ENCODE measurements at places on chromosomes 5 and 9. TPM values are rescaled to one million over a fixed set of nuclear protein-coding genes. Genes with fewer than 3 reads are reported as not detected.

ELP1 gene
- total RNA-seq, result 33.0 TPM

GKAP1 gene
- 9.4 TPM for total RNA-seq

SUB1 gene
- total RNA-seq, result 338 TPM

RNF38 gene
- total RNA-seq, result 90.0 TPM

SOHLH1 gene
- total RNA-seq, result not detected

FUBP3 gene
- 40.8 TPM for total RNA-seq

DNA sequence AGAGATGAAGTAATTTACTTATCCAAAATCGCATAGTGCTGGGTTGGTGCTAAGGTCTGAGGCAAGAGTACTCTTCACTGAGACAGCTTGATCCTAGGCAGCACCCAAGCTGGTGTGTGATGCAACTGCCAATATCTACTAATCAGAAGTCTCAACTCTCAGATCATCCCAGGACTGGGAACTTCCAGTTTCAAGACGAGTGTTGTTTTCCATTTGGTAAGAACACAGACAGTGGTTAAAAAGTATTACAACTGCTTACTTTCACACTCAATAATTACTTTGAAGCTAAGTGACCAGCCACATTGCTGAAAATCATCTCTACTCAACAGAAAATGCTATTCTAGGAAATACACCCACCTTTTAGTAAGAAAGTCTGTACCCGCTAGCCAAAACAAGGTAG lies 45.3 kb downstream of the FBXW11 start:
- no peak overlapping the region for H3K27ac ChIP-seq
- H3K27me3 ChIP-seq, result no peaks in the 10 kb centered on the region
- peaks cover 17% of the 10 kb centered on the region for H3K4me1 ChIP-seq
- H3K4me3 ChIP-seq, result no peak overlapping the region
- DNase-seq, result no peak

GRCh38 chr9:107397076-107398044 lies 92.2 kb downstream of the KLF4 start:
- H3K4me3 ChIP-seq, result no peak overlapping the region
- H3K4me1 ChIP-seq, result no peaks in the 10 kb centered on the region
- H3K36me3 ChIP-seq, result no peaks in the 10 kb centered on the region
- no peak for DNase-seq
- no peak overlapping the region for H3K27ac ChIP-seq
- no peaks in the 10 kb centered on the region for H3K27me3 ChIP-seq

DNA sequence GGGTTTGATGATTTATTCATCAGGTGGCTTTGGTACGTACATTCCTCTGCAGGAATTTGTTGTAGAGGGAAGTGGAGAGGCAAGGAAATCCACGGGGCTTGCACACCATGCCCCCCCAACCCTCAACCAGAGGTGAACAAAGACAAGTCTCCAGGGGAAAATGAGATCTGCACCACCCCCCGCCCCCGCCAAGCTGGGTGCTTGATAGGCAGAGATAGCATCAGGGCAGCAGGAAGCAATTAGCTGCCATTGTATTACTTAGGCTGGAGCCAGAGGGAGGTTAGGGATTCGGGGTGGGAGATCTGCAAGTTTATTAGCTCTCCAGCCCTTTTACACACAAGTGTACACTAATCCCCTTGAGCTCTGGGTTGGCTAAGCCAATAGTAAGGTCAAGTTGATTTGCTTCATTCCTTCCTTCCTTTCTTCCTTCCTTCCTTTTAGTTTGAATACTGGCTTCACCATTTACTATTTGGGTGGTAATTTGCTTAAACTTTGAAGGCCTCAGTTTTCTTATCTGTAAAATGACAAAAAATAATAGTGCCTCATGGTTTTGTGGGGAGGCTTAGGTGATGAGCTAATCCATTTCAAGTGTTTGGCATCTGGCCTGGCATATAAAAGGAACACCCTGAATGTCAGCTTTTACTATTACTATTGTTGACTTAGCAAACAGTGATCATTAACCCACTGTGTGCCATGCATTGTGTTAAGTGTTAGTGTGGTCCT lies 34.1 kb downstream of the SPRY4 start:
- no peaks in the 10 kb centered on the region for H3K27me3 ChIP-seq
- H3K27ac ChIP-seq, result no peak overlapping the region
- no peaks in the 10 kb centered on the region for H3K36me3 ChIP-seq
- peaks cover 22% of the 10 kb centered on the region for H3K4me1 ChIP-seq
- DNase-seq, result no peak

DNA sequence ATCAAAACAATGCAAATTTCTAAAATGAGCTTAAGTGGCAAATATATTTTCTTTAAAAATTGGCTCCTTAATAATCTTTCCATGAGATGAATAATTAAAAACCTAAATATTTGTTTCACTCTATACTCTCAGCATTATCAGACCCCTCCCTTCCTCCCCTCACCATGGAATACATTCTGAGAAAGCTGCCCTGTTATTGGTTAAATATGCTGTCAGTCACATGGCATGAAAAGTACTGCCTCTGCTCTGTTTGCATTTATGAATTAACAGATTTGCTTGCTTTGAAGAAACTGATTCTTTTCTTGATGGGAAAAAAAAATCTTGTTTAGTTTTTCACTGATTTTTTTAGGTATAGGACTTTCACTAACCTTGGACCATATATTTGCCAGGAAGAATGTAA lies 17.0 kb upstream of the RPS23 start:
- H3K36me3 ChIP-seq, result no peaks in the 10 kb centered on the region
- no peak overlapping the region for H3K4me3 ChIP-seq
- H3K27me3 ChIP-seq, result no peaks in the 10 kb centered on the region
- H3K4me1 ChIP-seq, result no peaks in the 10 kb centered on the region
- no peak overlapping the region for H3K27ac ChIP-seq

DNA sequence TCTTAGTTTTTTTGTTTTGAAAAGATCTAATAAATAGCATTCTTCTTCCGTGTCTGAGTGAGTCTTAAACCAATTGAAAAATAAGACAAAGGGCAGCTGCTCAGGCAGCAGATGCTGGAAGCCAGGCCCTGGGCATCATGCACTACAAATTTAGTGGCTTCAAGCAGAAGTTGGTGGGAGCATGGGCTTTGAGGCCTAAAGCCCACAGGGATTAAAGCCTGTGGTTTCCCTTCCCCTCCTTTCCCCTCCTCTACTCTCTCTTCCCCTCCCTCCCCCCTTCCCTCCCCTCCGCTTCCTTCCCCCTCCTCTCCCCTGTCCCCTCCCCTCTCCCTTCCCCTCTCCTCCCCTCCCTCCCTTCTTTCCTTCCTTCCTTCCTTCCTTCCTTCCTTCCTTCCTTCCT lies 20.1 kb upstream of the KIF4B start:
- no peak overlapping the region for H3K4me3 ChIP-seq
- H3K4me1 ChIP-seq, result no peaks in the 10 kb centered on the region
- H3K27me3 ChIP-seq, result no peaks in the 10 kb centered on the region
- DNase-seq, result no peak
- no peak overlapping the region for H3K27ac ChIP-seq

DNA sequence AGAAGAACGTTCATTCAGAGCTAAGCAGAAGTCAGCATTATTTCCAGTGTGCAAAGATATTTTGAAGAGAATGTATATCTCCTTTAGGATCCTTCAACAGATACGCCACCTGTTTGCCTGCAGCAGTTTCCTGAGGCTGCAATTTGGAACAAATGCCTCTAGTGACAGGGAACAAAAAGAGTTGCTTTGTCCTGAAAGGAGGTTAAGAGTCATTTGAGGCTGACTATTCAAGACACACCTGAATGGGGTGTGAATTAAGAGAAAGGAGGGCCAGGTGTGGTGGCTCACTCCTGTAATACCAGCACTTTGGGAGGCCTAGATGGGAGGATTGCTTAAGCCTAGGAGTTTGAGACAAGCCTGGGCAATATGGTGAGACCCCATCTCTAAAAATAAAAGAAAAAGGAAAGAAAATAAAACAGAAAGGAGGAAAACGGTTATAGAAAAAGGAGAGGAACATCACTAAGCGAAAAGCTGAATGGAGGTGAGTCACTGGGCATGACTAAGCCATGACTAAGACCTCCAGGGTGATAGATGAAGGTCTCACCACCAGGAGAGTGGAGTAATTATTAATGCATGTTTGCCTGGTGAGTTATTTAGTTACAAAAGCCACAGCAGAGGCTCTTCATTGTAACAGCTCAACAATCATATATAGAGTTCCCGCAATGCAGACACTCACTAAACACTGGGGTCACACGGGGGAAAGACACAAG lies 255.2 kb upstream of the TNC start:
- no peak overlapping the region for H3K4me3 ChIP-seq
- no peaks in the 10 kb centered on the region for H3K4me1 ChIP-seq
- H3K27ac ChIP-seq, result no peak overlapping the region
- no peak for DNase-seq
- no peaks in the 10 kb centered on the region for H3K27me3 ChIP-seq
- no peaks in the 10 kb centered on the region for H3K36me3 ChIP-seq

DNA sequence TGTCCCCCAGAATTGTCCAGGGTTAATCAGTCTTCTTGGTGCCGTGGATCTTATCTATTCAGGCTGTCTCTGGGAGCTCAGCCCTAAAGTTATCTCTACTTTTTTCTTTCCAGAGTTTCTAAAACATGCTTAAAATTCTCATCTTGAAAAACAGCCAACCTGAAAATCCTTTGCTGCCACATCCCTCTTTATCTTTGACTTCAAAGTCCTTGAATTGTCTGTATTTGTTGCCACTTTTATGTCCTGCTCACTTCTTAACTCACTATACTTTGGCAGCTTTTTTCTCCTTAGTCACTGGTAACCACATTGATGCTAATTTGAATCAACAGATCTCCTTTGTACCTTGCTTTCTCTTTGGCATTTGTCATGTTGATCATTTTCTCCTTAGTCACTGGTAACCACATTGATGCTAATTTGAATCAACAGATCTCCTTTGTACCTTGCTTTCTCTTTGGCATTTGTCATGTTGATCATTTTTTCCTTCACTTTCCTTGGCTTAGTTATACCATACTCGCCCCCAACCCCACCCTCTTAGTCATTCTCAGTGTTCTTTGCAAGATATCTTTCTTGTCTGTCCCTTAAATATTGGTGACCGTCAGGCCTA lies 8.5 kb downstream of the DMXL1 start:
- H3K27ac ChIP-seq, result no peak overlapping the region
- no peaks in the 10 kb centered on the region for H3K4me1 ChIP-seq
- no peak for DNase-seq
- H3K36me3 ChIP-seq, result peaks cover 2% of the 10 kb centered on the region
- no peaks in the 10 kb centered on the region for H3K27me3 ChIP-seq

GRCh38 chr5:73121119-73121463 lies 716 bp downstream of the TMEM171 start:
- H3K27ac ChIP-seq, result no peak overlapping the region
- H3K27me3 ChIP-seq, result peaks cover 18% of the 10 kb centered on the region
- H3K4me1 ChIP-seq, result peaks cover 36% of the 10 kb centered on the region
- no peaks in the 10 kb centered on the region for H3K36me3 ChIP-seq
- H3K4me3 ChIP-seq, result peak overlapping the region; percentile 24
- DNase-seq, result no peak

- H3K36me3 ChIP-seq, result no peaks in the 10 kb centered on the region
- no peak for DNase-seq
- H3K4me3 ChIP-seq, result no peak overlapping the region
Observed at GRCh38 chr5:17330386-17330785, 113.0 kb downstream of the BASP1 start.

DNA sequence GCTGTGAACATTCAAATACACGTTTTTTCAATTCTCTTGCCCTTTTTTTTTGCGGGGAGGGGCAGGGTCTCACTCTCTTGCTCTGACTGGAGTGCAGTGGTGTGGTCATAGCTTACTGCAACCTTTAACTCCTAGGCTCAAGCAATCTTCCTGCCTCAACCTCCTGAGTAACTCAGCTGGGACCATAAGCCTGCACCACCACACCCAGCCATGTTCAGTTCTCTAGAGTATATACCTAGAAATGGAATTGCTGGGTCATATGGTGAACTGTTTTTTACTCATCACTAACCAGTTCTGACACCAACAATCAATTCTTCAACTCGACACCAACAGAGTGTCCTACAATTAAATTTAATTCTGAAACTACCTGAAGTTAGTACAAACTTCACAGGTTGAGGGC lies 85.5 kb upstream of the ZNF169 start:
- H3K36me3 ChIP-seq, result peaks cover 25% of the 10 kb centered on the region
- no peaks in the 10 kb centered on the region for H3K27me3 ChIP-seq
- H3K4me3 ChIP-seq, result no peak overlapping the region

DNA sequence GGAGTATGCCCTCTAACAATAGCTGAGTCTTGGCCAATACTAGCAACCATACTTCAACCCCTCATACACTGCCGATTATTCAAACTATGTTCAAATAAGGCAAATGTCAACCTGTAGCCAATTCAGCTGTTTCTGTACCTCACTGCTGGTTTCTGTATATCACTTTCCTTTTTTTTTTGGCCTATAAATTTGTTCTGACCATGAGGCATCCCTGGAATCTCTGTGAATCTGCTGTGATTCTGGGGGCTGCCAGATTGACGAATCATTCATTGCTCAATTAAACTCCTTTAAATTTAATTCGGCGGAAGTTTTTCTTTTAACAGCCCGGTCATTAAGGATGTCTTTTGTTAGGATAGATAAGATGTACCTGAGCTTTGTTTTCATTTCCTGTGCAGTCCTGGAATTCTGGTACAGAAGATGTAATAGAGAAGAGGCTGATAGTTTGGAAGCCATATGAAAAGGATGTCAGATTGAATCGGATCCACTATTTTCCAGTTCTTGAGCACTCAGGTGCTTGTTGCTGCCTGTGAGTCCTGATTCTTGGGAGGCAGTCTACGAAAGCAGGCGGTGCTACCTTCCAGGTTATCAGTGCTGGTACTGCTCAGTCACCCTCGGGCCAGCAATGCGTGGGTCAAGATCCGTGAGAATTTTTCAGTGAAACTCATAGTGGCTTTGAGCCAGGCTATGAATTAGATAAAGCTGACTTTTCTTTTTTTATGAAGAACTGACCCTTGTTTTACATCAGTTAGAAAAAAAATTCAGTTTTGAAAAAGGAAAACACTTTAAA lies 106.2 kb upstream of the TUT7 start:
- no peaks in the 10 kb centered on the region for H3K4me1 ChIP-seq
- no peak overlapping the region for H3K4me3 ChIP-seq
- no peaks in the 10 kb centered on the region for H3K36me3 ChIP-seq
- no peaks in the 10 kb centered on the region for H3K27me3 ChIP-seq
- DNase-seq, result no peak
- H3K27ac ChIP-seq, result no peak overlapping the region

DNA sequence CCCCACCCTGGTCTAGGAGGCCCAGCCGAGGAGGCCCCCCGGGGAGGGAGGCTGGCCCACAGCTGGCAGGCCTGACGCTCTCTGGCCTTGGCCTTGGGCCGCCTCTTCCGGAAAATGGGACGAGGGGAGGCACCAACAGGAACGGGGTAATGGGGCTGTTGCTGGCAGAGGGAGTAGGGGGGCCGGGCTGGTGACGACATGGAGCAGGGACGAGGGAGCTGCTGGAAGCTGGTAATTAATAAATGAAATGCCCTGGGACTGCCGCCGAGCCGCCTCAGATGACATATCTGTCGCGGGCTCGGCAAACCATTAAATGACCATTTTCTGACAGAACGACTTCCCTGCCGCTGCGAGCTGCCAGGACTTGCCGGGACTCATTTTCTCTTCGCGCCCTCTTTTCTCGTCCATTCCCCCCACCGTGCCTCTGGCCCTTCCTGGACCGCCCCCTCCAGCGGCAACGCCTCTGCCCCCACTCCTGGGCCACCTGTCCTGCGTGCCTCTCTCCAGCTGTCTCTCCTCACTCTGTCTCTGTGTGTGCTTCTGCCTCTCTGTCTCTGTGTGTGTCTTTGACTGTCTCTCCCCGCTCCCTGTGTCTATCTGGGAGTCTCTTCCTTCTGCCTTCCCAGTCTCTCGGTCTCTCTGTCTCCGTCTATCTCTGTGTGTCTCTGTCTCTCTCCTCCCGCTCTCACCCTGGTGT lies 215.7 kb downstream of the PAX5 start:
- no peak overlapping the region for H3K27ac ChIP-seq
- no peak for DNase-seq
- H3K27me3 ChIP-seq, result peaks cover 2% of the 10 kb centered on the region
- H3K4me1 ChIP-seq, result no peaks in the 10 kb centered on the region
- H3K36me3 ChIP-seq, result no peaks in the 10 kb centered on the region
- no peak overlapping the region for H3K4me3 ChIP-seq

All from natural killer cell (primary cell).